ENCODE measurements at places on chromosomes 16 and 17.

- DNase-seq, result no peak
These were observed 101.5 kb upstream of the DNAH17 start for GRCh38 chr17:78678711-78679110.

GRCh38 chr17:49360796-49361128 lies 1.3 kb downstream of the ZNF652 start:
- DNase-seq, result no peak

- DNase-seq, result no peak
These were observed 406.3 kb downstream of the NPIPA8 start for GRCh38 chr16:17930280-17930679.

- DNase-seq, result peak; percentile 34
These were observed 17.0 kb downstream of the PRCD start for GRCh38 chr17:76556765-76557367.

GRCh38 chr17:45573924-45574770 lies 83.6 kb upstream of the PLEKHM1 start:
- no peak for DNase-seq
